NCI-H1105 treated with DMSO at 0.1 percent for 48 hours (cell line): ENCODE measurements at places on chromosomes 5 and 9.

- DNase-seq, result no peak
These were observed 52.3 kb downstream of the WDR36 start for GRCh38 chr5:111144352-111144930.

DNA sequence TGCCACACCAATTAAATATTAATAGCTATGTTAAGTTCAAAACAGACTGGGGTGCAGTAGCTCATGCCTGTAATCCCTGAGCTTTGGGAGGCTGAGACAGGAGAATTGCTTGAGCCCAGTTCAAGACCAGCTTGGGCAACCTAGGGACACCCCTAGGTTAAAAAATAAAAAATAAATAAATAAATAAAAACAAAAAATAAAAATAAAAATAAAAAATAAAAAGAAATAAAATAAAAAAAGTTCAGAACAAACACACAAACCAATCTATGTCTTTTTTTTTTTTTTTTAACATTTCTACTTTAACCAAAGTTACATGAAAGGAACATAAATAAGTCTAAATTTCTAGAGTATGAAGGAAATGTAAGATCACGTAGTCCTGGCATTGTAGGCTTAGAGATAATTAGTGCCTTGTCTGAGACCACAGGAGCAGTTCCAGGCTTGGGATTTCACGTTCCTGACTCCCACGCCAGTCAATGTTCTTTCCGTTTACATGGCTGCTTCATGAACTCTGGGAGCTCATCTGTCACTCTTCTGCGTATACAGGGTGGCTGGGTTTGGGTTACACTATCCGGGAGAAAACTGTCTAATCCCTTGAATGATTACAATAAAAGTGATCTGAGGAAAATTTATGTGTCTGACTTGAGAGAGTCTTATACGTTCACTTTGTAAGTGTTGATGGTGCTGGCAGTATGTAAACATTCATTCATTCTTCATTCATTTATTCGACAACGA lies 85.2 kb downstream of the KIAA1958 start:
- no peak for DNase-seq

- no peak for DNase-seq
These were observed 32.2 kb upstream of the TJP2 start for GRCh38 chr9:69141851-69142250.

DNA sequence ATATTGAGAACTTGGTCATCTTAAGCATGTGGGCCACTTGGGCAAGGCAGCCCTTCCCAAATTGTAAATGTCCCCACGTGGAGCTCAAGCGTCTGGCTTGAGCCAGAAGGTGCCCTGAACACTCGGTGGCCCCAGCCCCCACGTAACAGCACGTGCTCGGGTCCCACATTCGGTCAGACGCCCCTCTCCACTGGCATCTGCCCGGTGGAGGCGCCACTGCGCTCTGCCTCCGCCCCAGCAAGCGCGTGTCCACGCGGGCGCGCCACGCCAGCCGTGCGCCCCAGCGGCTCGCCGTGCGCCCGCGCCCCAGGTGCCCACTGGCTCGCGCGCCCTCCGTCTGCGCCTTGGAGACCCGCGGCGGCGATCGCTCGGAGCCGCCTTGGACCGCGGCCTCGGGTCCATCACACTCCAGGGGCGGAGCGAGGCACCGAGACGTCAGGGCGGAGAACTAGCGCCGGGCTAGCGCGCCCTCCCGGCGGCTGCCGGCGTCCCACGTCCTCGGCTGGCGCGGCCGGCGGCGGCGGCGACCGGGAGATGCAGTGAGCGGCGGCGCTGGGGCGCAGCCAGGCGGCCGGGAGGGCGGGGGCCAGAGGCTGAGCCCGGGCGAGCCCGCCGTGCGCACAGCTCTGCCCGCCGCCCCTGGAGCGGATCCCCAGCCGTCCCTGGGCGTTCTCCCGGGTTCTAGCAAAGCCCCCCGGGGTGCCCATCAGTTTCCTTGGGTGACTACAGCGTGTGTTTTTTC lies at the start of gene PALM2AKAP2:
PALM2AKAP2 (plus strand) TSS at position 488 of the 742 bp plus-strand sequence. CDS start 291 bp downstream, outside the sequence.
- peak; percentile 58 for DNase-seq

- DNase-seq, result no peak
These were observed 653.1 kb upstream of the KLF4 start for GRCh38 chr9:108142504-108143201.

DNA sequence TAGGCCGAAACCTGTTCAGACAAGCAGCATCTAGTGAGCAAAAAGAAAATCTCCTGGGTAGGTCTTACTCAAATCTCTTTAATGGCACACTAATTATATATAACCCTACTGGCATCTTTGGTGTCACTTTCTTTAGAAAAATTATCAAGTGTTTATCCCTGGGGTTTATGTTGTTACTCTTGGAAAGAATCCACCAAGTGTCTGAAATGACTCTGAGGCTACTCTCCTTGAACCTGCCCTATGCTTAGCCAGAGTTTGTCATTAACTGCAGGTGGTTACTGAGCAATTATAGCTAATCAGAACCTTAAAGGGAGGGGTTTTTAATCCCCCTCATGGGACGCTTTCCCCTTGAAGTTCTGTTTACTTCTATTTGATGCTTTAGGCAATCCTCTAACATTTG lies 381.9 kb downstream of the PLK2 start:
- peak; percentile 90 for DNase-seq

GRCh38 chr9:77562019-77562748 lies 85.9 kb downstream of the GNA14 start:
- no peak for DNase-seq

- no peak for DNase-seq
These were observed 23.3 kb downstream of the AK8 start for GRCh38 chr9:132854832-132855231.

DNA sequence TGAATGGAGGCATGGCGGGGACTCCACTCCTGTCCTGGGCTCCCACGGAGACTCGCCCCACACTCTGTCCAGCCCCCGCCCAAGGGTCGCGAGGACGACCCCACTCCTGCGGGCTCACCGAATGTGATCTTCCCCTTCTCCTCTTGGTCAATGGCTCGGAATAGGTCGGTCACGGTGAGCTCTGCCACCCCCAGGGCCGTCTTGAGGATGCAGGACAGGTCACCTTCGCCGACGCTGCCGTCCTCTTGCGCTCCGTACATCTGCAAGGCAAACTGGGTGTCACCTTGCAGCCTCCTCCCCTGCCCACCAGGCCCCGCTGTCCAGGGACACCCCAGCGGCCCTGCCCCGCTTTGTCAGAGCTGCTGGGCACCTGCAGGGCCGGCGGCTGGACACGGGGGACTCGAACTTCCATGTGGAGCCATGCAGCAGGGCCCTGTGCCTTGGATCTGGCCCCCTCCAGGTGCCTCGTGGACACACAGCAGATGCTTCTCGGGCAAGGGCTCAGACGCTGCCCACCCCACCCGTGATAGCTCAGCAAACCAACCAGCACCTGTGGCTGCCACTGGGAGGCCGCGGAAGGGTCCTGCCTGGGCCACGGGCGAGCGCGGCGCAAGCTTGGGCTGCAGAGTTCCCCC lies 21.5 kb upstream of the SLC6A3 start:
- no peak for DNase-seq

DNA sequence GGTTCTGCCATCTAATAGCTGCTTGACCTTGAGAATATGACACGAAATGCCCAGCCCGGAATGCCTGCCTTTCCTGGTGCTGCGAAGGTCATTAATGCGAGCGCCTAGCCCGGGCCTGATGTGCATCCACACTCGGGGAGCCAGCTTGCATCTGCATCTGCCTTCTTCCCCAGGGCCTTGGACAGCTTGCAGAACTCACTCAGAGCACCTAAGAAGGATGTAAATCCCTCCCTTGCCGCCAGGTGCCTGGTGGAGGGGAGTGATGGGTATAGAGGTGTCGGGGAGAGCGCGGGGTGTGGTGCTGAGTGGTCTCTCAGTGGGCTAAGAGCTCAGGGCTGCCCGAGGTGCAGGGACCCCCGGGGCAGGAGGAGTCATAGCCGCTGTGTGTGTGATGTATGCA lies 127.2 kb downstream of the MRPL36 start:
- DNase-seq, result no peak

- DNase-seq, result no peak
These were observed 37.8 kb downstream of the GRAMD2B start for GRCh38 chr5:126460977-126461376.

DNA sequence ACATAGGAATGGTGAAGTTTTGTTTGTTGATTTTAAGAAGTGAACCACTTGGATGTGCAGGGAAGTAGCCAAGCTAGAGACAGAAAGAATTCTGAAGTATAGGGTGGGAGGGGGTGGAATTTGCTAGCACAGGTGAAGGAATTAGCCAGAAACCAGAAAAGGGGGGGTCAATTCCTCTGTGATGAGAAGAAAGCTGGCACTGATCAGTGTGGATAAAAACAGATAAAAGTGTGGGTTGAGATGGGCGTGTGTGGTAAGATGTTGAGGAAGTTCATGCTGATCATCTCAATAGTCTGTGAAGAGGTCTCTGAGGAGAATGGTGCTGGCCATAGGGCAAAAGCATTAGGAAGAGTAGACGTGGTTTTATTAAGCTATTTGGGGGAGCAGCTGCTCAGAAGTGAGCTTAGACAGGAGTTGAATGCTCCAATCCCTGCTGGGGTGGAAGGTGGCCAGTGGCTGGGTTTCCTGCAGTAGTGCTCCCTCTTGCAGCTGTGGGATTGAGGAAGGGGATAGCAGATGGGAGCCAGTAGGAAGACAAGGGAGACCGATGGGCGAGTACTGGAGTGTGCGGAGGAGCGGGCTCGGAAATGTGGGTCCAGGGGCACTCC lies 88.7 kb upstream of the ELL2 start:
- DNase-seq, result no peak
